Cardiac muscle cell (in vitro differentiated cells and primary cell): ENCODE measurements at places on chromosomes 5 and 9. TPM values are rescaled to one million over a fixed set of nuclear protein-coding genes. Genes with fewer than 3 reads are reported as not detected.
A peak's percentile ranks its signal among the peaks of the same experiment; 100 is the strongest.

GRCh38 chr9:129177443-129177790, 644 bp downstream of the IER5L start:
- DNase-seq = no peak
- H3K27ac ChIP-seq = peak overlapping the region; percentile 21

- no peaks in the 10 kb centered on the region for H3K4me1 ChIP-seq
- no peak for DNase-seq
- no peaks in the 10 kb centered on the region for H3K36me3 ChIP-seq
Observed at GRCh38 chr5:99054972-99055371, 126.2 kb upstream of the CHD1 start.

DNA sequence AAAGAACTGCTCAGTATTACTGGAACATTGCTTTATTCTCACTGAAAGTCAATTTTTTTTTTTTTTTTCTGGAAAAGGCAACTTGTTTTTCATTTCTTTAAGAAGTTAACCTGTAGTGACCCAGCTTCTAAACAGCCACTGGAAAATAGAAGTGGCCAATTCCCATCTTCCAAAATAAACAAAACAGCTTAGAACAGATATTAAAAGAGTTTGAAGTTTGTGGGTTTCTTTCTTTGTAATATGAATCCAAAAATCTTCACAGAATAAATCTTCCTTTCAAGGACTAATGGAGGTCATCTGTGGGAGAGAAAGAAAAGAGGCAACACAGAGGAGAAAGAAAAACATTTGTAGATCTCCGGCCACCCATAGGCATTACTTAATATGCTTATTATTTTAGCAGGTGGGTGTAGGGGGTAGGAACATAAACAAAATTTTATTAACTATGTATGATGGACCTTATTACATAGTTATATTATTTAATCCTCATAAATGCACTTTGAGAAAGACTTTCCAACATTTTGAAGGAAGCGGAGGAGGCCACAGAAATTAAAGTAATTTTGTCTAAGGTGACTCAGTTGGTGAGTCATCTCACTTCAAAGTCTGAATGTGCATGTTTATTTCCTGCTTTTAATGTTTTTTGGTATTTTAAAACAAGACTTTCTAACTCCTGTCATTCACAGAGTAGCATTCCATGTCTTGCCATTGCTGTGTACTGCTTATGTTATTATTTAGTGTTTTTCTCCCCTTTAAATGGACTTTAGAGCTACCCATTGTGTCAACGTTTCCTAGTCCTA, 1791.8 kb upstream of the WWC1 start:
- no peaks in the 10 kb centered on the region for H3K4me1 ChIP-seq
- no peak overlapping the region for H3K4me3 ChIP-seq
- no peak for DNase-seq
- H3K36me3 ChIP-seq = no peaks in the 10 kb centered on the region
- H3K27ac ChIP-seq = no peak overlapping the region
- no peaks in the 10 kb centered on the region for H3K27me3 ChIP-seq

DNA sequence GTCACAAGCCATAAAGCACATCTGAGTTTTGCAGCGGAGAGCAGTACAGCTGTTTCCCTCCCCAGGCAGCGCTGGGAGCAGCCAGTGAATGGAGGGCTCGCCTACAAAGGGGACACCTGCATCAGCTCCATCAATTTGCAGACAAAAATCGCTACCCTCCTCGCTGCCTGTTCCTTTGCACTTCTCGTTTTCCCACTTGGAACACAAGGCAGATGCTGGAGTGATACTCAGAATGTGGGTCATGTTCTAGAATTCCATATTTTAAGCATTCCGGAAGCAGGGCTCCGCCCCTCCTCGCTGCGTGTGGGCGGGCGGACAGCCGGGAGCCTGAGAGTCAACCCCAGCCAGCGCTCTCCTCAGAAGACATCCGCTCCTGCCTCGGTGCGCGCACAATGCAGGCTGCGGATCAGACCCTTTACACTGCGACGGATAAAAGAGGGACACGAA, 92.1 kb downstream of the LMNB1 start:
- H3K27me3 ChIP-seq = no peaks in the 10 kb centered on the region
- H3K27ac ChIP-seq = no peak overlapping the region
- no peak for DNase-seq
- H3K4me1 ChIP-seq = no peaks in the 10 kb centered on the region
- no peaks in the 10 kb centered on the region for H3K36me3 ChIP-seq

- H3K4me1 ChIP-seq = peaks cover 20% of the 10 kb centered on the region
- H3K4me3 ChIP-seq = no peak overlapping the region
- peak overlapping the region; percentile 40 for H3K27ac ChIP-seq
Observed at GRCh38 chr9:121567500-121568342, 68.1 kb upstream of the GGTA1 start.

DNA sequence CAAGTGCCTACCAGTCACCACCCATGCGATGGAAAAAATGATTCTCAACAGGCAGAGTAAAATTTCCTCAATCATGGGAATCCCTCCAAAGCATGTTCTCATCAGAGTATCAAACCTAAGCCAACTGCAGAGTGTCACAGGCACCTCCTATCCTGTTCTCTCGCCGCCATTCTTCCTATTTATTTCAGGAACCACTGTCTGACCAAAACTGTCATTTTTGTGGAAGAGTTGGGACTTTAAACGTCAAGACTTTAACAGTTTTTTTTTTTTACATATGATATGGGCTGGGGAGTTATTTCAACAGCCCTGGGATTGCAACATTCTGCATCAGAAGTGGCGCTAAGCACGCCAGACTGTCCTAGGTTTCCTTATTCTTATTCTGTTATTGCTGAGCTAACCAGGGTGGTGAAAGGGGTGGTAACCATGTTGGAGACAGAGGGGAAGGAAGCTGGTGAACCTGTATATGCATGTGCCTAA, 29.5 kb downstream of the PFDN1 start:
- peak; percentile 79 for DNase-seq
- H3K27ac ChIP-seq = no peak overlapping the region
- H3K36me3 ChIP-seq = no peaks in the 10 kb centered on the region
- no peaks in the 10 kb centered on the region for H3K4me1 ChIP-seq
- H3K27me3 ChIP-seq = no peaks in the 10 kb centered on the region
- no peak overlapping the region for H3K4me3 ChIP-seq

- H3K4me1 ChIP-seq = no peaks in the 10 kb centered on the region
- no peak for DNase-seq
- no peaks in the 10 kb centered on the region for H3K27me3 ChIP-seq
- H3K36me3 ChIP-seq = no peaks in the 10 kb centered on the region
Observed at GRCh38 chr5:168073311-168073710, 218.1 kb upstream of the WWC1 start.

DNA sequence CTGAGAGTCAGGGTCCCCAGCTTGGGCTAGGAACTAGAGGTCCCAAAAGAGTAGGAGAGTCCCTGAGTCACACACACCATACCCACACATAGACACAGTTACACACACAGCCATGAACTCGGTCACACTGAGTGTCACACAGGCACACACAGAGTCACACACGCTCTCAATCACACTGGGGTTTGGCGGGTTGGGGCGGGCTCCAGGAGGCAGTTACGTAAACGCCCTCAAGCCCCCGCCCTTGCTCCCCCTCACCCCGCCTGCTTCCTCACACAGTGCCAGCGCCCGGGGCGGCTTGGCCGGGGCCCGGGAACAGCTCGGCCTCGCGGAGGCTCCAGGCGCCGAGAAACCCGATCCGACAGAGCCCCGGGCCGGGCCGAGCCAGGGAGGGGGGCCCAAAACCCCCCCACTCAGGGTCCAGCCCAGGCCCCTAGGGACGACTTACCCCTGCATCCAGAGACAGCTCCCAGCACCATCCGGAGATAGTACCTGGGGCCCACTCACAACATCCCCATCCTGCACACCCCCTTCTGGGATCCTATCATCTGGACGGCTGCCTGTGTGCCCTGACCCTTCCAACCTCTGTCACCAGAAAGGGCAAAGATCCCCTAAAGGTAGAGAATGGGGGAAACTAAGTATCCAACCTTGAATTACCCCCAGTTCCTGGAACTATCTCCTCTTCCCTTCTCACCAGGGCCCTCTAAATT, 3.5 kb upstream of the CNTFR start:
- H3K27me3 ChIP-seq = peaks cover 41% of the 10 kb centered on the region
- no peaks in the 10 kb centered on the region for H3K36me3 ChIP-seq
- no peak overlapping the region for H3K27ac ChIP-seq
- no peak for DNase-seq
- peaks cover 4% of the 10 kb centered on the region for H3K4me1 ChIP-seq

DNA sequence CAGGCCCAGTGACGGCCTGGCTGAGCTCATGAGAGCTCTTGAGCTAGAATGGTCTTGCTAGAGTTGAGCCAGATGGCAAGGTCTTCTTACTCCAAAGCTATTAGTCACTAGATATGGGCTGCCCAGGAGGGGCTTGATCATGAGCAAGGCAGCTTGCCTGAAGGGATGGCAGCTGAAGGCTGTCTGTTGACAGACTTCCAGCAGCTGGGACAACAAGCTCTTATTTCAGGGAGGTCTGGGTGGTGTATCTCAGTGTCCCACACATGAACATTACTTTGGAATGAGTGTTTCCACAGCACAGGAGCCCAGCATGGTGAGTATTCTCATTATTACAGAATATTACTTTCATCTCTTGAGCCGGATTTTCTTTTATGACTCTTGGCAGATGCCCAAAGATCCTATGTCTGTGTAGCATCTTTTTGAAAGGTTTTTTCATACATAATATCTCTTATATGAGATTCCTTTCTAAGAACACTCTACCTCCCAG, 414.1 kb downstream of the ARHGEF28 start:
- no peak for DNase-seq
- no peak overlapping the region for H3K27ac ChIP-seq
- no peaks in the 10 kb centered on the region for H3K4me1 ChIP-seq

DNA sequence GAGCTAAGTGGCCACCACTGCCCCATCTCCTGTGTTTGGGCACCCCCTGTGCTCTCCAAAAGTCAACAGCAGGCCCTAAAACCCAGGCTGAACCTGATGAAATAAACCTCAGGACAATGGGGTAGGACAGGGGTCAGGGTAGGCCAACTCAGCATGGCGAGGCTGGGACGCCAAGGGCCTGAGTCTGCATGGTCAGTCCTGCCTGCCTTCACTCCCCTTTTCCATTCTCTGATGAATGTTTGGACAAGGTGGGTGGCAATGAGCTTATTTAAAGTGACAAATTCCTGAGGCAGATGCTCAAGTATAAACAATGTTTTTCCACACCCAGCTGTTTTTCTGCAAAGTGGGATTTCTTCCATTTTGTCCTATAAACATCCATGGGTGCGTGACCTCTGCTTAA, 47.2 kb upstream of the CXCL14 start:
- no peak overlapping the region for H3K4me3 ChIP-seq
- no peak for DNase-seq
- H3K4me1 ChIP-seq = no peaks in the 10 kb centered on the region
- H3K27me3 ChIP-seq = no peaks in the 10 kb centered on the region
- H3K36me3 ChIP-seq = no peaks in the 10 kb centered on the region

DNA sequence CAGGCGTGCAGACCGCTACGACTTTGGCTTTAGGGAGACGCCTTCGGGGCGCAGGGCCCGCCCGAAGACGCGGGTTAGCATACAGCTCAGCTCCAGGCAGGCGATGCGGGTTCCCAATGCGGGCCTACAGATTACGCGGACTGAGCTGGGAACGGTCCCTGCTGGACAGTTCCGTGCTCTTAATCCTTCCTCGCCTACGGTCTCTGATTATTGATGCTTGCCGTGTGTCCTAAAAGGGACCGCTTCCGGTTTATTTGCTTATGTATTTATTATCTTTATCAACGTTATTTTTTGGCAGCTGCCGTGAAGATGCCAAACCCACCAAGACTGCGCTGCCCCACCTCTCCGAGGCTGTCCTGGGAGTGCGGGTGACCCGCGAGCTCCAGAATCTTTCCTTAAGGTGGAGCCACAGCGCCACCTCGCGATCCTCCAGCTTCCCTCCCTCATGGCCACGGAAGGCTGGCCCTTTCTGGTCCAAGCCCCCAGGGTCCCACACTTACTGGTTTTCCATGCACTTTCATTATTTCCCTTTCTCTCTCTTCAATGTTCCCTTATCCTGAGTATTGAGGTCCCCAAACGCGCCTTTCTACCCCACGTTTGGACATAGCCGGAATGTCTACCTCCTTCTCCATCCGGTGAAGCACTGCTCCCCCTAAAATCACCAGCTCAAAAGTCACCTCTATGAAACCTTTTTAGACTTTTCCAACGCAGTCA, 7.0 kb upstream of the EBF1 start:
- peaks cover 88% of the 10 kb centered on the region for H3K27me3 ChIP-seq
- peak; percentile 81 for DNase-seq
- H3K36me3 ChIP-seq = no peaks in the 10 kb centered on the region
- no peaks in the 10 kb centered on the region for H3K4me1 ChIP-seq
- peak overlapping the region; percentile 19 for H3K4me3 ChIP-seq

DNA sequence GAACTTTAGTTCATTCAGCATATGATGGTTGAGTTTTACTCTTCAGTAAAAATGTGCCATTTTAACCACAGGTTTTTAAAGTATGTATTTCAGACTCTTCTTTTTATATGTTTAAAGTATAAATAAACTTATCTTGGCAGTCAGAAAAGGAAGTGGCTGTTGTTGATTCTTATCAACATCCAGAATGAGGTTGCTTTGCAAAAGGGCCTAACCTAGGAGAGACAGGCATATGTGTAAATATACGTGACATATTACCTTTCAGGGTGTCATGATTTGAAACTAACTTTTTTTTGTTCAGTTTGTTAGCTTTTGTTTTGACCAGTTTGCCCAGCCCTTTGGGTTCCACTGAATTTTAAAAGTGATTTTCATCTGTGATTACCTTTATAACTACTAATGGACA, 7.4 kb downstream of the SMARCA2 start:
- H3K4me1 ChIP-seq = peaks cover 17% of the 10 kb centered on the region
- no peaks in the 10 kb centered on the region for H3K36me3 ChIP-seq
- H3K27ac ChIP-seq = no peak overlapping the region
- H3K4me3 ChIP-seq = no peak overlapping the region

- peak; percentile 5 for DNase-seq
- H3K4me1 ChIP-seq = no peaks in the 10 kb centered on the region
- no peak overlapping the region for H3K4me3 ChIP-seq
Observed at GRCh38 chr5:155726267-155726666, 600.7 kb upstream of the SGCD start.

- no peak overlapping the region for H3K4me3 ChIP-seq
- H3K4me1 ChIP-seq = peaks cover 11% of the 10 kb centered on the region
Observed at GRCh38 chr5:79183011-79183410, 52.9 kb upstream of the JMY start.

DNA sequence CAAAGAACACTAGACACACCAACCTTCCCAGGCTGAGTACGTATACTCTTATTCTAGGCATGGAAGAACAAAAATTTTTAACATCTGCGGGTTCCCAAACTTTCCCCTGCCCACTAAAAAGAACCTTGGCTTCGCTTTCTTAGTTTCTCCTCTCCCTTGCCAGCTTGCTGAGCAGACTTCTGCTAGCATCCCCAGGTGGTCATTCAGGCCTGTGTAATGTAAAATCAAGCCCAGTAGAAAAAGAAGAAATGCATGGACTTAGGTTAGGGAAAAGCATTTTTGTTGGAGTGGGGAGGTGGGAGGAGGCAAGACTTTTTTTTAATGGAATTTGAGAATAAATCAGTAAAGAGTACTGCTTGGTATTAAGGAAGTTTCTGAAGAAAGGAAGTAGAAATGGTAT, 331.0 kb upstream of the TLE4 start:
- no peaks in the 10 kb centered on the region for H3K36me3 ChIP-seq
- H3K4me1 ChIP-seq = no peaks in the 10 kb centered on the region
- H3K4me3 ChIP-seq = no peak overlapping the region
- H3K27me3 ChIP-seq = no peaks in the 10 kb centered on the region
- no peak for DNase-seq

CDX1 gene
- polyA plus RNA-seq = 0.62 TPM in 1 of 2 replicates, not detected in the other

MTAP gene
- 23.0 and 26.4 TPM in 2 replicates for polyA plus RNA-seq

DOCK2 gene
- 1.4 and 6.5 TPM in 2 replicates for polyA plus RNA-seq

LHX6 gene
- polyA plus RNA-seq = not detected in 2 replicates

IFNA21 gene
- not detected in 2 replicates for polyA plus RNA-seq

HEXB gene
- 26.8 and 36.7 TPM in 2 replicates for polyA plus RNA-seq

TNFSF15 gene
- polyA plus RNA-seq = not detected in 2 replicates

AGTPBP1 gene
- polyA plus RNA-seq = 15.0 and 19.4 TPM in 2 replicates

PCDHGA4 gene
- polyA plus RNA-seq = 0.20 and 0.32 TPM in 2 replicates

COL15A1 gene
- 0.99 and 1.3 TPM in 2 replicates for polyA plus RNA-seq
